ENCODE measurements at places on chromosomes 5 and 9. TPM values are rescaled to one million over a fixed set of nuclear protein-coding genes. Genes with fewer than 3 reads are reported as not detected.

Gene LIX1
- total RNA-seq: not detected

Gene EGR1
- total RNA-seq: 8.8 TPM

Gene FOXD4L6
- total RNA-seq: not detected

Gene SEMA5A
- 17.7 TPM for total RNA-seq

Gene HAVCR1
- not detected for total RNA-seq

Gene RALGPS1
- 5.1 TPM for total RNA-seq

Gene CKMT2
- 19.3 TPM for total RNA-seq

Gene AJM1
- 1.8 TPM for total RNA-seq

Gene TLE4
- 13.5 TPM for total RNA-seq

Gene IL4
- not detected for total RNA-seq

Gene EIF4E1B
- not detected for total RNA-seq

Gene ARL10
- total RNA-seq: 9.8 TPM

Gene CRHBP
- total RNA-seq: 0.17 TPM

Gene SH3GLB2
- 42.3 TPM for total RNA-seq

Gene LHX3
- total RNA-seq: not detected

Gene GRK6
- 13.1 TPM for total RNA-seq

Gene CA9
- total RNA-seq: 0.26 TPM

Gene BTNL3
- not detected for total RNA-seq

Gene SEC16A
- total RNA-seq: 15.7 TPM

Gene MRRF
- 36.8 TPM for total RNA-seq

Gene ENHO
- under 0.01 TPM for total RNA-seq

Gene PRR16
- 7.3 TPM for total RNA-seq

Gene SYK
- not detected for total RNA-seq

Gene FGD3
- total RNA-seq: not detected

Measured in fibroblast of lung (primary cell).